ENCODE measurements at places on chromosomes 13 and 19.

DNA sequence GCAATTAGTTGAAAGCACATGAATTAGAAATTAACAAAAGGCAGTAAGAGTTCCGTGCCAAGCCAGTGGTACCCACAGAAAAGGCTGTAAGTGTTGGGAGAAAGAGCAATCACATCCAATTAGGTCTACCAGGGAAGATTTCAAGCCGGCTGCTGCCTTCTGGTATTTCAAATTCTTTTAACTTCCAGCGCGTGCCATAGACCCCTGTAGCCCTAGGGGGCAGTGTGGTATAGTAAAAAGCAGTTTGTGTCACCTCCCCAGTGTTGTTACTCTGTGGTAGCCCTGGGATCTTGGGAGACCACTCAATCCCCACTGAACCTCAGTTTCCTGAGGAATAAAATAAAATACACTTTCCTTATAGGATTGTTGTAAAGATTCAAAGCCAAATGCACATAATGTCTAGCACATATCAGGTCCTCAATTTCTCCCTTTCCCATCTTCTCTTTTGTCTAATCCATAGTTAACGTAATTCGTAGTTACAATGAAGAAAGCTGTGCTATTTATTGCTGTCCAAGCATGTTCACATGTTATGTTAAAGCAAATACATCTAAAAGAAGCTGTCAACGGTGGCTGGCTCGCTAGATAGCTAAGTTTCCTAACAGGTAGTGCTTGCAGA lies 230.2 kb downstream of the TDRD3 start:
- DNase-seq, result no peak

DNA sequence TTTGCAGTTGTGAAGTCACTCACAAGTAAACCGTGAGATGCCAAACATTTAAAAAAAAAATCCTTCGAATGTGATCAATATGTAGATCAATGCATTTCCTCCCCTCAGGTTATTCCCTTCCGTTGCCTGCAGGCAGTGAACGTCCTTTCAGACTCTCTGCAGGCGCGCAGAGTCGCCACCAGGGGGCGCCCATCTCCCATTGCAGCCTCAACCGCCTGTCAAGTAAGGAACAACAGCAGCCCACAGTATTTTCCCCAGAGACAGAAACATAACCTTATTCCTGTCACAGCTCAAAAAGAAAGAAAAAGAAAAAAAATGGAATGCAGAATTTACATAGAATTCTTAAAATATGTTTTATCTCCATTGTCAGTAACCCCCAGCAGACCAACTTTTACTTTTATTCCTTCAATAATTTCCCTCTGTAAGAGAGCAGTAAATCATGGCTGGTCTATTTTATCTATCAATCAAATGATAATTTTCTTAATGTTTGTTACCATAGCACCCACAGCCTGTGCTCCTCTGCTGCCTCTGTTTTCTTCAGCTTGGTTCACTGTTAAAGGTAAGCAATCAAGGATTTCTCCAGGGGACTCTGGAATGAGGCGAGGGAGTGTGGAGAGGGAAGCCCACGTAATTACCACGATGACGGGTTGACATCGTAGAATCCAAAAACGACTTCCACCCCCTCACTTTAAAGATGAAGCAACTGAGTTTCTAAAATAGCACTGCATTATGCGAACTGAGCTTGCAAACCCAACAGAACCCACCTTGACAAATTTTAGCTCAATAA lies 637.6 kb upstream of the ARGLU1 start:
- DNase-seq, result peak; percentile 63

DNA sequence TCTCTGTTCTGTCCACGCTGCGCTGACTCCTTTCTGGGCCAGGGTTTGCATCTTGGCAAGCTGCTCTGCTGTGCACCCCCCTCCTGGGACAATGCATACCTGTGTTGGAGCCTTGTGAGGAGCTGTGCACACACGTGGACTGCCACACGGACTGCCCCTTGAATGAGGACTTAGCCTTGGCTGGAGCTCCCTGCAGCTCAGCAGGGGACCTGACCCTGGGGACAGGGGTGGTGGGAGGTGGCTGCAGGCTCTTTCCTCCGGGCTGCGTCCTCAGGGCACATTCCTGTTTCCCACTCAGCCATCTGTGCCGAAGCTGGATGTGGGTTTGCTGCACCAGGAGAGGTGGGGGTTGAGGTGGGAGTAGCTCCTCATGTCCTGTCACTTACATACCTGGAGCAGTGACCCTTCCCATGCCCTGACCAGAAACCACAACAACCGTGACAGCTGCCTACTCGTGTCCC lies 8.2 kb downstream of the RAB11B start:
- no peak for DNase-seq

GRCh38 chr13:104809483-104809882 lies 1726.0 kb downstream of the EFNB2 start:
- DNase-seq, result no peak

DNA sequence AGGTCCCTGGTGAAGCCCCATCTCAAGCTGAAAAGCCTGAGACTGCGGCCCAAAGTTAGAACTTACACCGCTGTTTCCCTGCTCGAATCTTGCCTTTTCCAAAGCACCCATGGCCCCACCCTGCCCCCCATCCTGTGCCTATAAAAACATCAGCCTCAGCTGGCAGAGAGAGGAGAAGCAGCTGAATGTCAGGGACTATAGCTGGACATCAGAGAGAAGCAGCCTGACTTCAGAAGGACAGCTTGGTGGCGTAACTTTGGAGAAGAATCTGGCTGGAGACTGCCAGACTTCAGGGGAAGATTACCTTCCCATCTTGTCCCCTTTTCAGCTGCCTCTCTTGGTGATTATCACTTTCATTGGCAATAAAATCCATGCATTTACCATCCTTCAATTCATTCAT lies 9.3 kb upstream of the RCBTB2 start:
- DNase-seq, result no peak

- no peak for DNase-seq
Observed at GRCh38 chr19:45643927-45644771, 5.0 kb upstream of the EML2 start.

GRCh38 chr19:54352041-54352440 lies 12.7 kb downstream of the LAIR1 start:
- DNase-seq, result no peak

- no peak for DNase-seq
Observed at GRCh38 chr13:112710855-112711527, 21.2 kb downstream of the ATP11A start.

GRCh38 chr13:97723655-97724054 lies 229.8 kb upstream of the IPO5 start:
- no peak for DNase-seq

DNA sequence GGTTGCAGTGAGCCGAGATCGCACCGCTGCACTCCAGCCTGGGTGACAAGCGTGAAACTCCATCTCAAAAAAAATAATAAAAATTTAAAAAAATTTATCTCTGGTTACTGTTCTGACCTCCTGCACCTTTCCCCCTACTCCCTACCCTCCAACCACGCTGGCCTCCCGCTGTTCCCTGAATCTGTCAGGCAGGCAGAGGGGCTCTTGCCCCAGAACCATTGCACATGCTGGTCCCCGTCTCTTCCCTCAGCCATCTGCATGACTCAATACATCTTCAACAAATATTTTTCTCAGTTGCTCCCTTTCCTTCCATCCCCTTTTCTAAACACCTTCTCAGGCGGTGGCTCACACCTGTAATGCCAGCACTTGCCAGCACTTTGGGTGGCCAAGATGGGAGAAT lies 1.1 kb upstream of the FAM187B start:
- no peak for DNase-seq

- DNase-seq, result no peak
Observed at GRCh38 chr13:66546534-66547379, 683.4 kb downstream of the PCDH9 start.

GRCh38 chr13:30406779-30407416 lies 15.4 kb upstream of the UBE2L5 start:
- no peak for DNase-seq

GRCh38 chr19:48962029-48962848 lies 2.9 kb upstream of the FTL start:
- DNase-seq, result peak; percentile 85

DNA sequence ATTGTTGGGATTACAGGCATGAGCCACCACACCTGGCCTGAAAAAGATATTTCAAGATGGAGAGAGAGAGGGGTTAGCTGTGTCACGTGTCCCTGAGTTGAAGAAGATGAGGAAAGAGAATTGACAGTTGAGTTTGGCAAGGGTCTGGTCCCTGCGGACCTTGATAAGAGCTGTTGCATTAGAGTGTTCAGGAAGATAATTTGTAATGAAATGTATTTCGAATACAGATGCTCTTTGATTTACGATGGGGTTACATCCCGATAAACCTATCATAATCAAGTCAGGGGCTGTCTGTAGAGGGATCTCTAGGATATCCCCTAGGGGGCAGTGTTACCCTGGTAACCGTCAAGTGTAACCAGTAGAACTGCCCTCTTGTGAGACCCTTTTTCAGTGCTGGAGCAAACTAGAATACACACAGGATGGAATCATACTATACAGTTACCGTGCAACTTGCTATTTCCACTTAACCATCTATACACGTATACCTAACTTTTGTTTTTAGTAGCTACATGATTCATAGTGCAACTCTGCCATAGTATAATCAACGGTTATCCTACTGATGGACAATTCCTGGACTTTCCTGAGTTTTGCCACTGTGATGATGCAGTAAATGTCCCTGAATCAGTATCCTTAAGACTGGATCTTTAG lies 1.5 kb upstream of the ELOF1 start:
- peak; percentile 86 for DNase-seq

DNA sequence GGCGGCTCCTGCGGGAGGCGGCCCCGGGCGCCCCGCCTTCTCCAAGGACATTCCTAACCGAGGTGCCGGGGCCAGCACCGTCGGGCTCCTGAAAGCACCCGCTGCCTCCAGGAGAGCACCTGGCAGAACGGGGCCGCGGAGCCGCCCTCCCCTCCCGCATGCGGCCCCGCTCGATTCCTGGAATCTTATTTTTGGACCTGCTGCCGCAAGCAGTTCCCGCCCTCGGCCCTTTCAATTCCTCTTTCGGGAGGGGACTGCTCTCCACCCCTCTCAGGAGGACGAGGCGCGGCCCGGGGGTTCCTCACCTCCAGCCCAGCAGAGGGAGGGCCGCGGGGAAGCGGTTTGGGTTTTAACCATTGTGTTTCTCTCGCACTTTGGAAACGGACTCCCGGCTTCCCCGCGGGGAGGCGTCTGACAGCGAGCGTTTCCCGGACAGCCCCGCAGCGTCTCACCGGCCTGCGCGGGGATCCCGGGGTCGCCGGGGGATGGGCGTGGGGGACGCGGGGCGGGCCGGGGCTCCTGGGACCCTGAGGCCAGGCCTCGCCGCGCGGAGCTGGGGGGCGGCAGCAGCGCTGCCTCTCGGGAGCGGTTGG lies 849 bp downstream of the GAS6 start:
- DNase-seq, result no peak

- no peak for DNase-seq
Observed at GRCh38 chr13:44903574-44903985, 85.7 kb downstream of the NUFIP1 start.

- no peak for DNase-seq
Observed at GRCh38 chr13:63435667-63436324, 2020.1 kb upstream of the PCDH20 start.

- no peak for DNase-seq
Observed at GRCh38 chr13:40148101-40148500, 492.6 kb downstream of the COG6 start.

DNA sequence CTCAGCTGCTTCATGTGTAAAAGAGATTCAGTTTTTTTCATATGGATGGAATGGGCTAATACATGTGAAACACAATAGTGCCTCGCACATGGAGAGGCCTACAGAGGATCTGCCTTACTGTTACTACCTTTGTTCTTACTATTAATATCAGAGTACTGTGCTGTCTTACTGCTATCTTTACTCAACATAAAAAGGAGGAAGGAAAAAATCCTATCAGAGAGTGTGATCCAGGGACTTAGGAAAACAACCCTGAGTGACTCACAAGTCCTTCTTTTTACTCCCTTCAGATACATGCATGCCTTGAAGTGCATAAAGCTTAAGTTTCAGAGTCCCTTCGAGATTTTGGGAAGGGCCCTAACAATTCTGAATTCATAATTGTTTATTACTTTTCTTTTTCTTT lies 136.8 kb downstream of the TBC1D4 start:
- DNase-seq, result no peak

DNA sequence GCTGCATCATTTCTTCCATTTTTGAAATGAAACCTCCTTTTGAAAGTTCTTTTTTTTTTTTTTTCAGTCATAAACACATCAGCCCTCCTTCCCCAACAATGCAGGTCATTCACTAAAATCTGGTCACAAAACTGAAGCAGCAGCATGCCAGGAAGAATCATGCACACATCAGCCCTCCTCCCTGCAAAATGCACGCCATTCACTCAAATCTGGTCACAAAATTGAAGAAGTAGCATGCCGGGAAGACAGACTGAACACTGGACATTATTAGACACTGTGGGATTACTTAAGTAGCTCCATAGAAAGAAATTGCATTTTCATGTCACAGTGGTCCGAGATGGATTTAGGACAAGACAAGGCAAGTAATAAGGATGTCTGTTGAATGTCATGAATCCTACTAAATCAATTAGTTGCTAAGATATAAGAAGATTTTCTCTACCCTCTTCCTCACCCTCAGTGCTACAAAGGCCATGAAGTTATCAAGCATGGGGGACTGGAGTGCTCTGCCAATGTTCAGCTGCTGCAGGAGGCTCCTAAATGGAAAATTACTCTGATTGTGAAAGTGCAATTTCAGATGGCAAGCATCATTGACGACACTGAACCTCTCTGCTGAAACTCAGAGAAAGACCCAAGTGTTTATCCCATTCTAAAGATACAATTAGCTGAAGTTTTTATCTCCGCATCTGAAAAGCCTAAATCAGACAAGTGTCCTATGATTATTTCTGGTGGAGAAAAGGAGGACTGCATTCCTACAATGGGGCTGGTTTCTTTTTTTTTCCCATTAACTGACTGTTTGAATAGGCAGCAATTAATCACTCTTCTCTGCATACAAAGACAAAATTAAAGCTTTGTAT lies 913.2 kb downstream of the DIAPH3 start:
- no peak for DNase-seq

DNA sequence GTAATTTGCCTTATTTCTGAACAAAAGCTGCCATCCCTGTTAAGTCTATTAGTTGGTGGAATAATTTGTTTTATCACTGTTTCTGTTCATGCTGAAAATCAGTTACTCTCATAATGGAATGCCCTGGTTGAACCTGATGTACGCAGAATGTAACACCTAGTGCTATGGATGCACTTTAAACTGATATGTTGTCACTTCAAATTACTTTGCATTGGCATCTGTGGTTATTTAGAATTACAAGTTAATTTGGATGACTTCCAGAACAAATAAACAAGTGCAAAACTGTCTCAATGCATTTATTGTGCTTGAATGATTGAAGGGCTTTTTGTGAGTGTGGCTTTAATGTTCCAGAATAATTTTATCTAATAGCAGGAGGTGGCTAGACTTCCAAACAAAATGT lies 368.2 kb upstream of the SLITRK5 start:
- no peak for DNase-seq

GRCh38 chr19:45103508-45104319 lies 10.7 kb downstream of the PPP1R37 start:
- DNase-seq, result no peak

DNA sequence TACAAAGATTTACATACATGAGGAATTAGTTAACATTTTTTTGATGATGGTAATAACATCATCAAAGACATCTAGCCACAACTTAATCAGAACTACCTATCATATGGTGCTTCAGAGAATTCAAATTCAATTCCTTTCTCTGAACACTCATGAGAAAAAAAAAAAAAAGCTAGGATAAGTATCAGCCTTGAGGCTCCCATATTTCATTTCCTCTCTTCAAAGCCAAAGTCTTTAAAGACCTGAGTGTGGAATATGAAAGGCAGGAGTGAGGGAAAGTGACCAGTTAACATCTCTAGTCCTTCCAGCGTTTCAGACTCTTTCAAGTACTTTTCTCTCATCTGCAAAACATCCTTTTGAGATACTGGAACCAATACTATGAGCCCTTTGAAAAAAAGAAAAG lies 137.5 kb downstream of the DCLK1 start:
- DNase-seq, result no peak

Measured in activated CD8-positive, alpha-beta memory T cell treated with anti-CD3 and anti-CD28 coated beads, Interleukin-2, amount 10 ng/mL, durations not matched to agents 7 days and 5 days (primary cell).